ENCODE measurements at places on chromosomes 3 and 15.
A peak's percentile ranks its signal among the peaks of the same experiment; 100 is the strongest.

GRCh38 chr3:130604806-130605205, 87.8 kb downstream of the COL6A6 start:
- no peak for DNase-seq

- no peak for DNase-seq
These were observed 53.4 kb downstream of the SLC6A11 start for GRCh38 chr3:10869460-10869859.

DNA sequence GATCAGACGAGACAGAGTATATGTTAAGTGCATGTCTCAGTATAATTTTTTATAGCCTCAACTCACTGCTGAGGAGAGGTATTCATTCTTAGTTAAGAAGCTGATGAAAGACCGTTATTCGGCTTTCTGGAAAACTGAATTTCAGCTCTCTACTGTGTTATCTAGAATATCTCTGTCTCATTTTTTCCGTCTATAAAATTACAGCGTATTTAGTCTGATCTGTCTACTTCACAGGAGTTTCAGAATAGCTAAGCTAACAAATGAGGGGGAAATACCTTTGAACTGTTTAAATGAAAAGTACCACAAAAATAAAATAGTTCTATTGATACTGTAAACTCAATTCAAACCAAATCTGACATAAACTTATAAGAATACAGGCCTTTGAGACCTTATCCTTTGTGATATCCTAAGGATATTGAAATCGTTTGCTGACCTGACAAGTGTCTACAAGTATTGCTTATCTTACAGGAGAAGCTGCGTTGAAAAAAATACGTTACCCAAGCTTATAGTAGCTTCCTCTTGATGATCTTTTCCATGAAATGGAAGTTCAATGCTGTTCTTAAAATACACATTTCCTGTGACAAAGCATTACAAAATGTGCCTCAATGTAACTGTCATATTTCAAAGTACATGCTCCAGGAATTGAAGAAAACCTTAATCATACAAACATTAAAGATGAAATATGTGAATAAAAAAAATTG, 104.6 kb downstream of the IL1RAP start:
- DNase-seq, result peak; percentile 60

- DNase-seq, result no peak
These were observed 164.7 kb downstream of the VGLL3 start for GRCh38 chr3:86826292-86826691.

DNA sequence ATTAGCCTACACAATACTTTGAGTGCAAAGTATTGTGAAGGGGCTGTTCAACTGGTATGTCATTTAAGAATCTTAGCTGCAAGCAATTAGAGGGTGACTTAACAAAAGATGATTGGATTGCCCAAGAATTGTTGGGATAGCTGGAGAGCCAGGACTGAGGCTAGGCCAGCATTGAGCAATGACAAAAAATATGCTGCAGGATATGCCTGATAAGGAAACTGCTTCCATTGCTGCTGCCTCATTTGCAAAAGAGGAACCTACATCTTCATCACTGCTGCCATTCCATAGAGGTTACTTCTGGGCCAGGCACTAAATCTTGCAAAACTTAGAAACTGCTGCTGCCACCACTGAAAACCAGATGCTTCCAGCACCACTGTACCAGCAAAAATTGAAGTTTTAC, 108.0 kb upstream of the TBC1D5 start:
- peak; percentile 9 for DNase-seq

DNA sequence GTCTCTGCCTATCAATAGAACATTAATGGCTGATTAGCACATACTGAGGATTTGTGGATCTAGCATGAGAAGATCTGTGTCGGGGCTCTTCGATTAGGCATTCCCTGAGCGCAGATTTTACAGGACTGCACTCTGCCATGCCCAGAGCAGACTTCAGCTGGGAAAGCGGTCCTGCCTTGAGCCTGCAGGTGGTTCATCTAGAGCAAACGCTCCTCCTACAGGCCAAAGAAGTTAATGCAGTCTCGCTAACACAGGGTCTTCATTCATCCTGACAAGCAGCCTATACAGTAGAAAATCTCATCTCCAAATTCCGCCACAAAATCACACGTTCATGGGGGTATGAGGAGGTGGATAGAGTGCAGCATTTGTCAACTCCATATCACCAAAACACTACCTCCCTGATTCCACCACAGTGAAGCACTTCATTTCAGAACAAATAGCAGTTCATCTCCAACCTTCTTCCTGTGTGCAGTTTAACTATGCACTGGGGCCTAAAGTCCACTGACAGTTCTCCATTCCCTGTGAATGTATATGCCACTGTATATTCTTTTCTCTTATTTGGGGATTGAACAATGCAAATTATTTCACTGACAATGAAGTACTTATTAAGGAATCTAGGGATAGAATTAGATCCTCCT, 405.8 kb downstream of the IGSF11 start:
- peak; percentile 11 for DNase-seq

GRCh38 chr3:159273608-159274007, 471.8 kb downstream of the MFSD1 start:
- peak; percentile 25 for DNase-seq

DNA sequence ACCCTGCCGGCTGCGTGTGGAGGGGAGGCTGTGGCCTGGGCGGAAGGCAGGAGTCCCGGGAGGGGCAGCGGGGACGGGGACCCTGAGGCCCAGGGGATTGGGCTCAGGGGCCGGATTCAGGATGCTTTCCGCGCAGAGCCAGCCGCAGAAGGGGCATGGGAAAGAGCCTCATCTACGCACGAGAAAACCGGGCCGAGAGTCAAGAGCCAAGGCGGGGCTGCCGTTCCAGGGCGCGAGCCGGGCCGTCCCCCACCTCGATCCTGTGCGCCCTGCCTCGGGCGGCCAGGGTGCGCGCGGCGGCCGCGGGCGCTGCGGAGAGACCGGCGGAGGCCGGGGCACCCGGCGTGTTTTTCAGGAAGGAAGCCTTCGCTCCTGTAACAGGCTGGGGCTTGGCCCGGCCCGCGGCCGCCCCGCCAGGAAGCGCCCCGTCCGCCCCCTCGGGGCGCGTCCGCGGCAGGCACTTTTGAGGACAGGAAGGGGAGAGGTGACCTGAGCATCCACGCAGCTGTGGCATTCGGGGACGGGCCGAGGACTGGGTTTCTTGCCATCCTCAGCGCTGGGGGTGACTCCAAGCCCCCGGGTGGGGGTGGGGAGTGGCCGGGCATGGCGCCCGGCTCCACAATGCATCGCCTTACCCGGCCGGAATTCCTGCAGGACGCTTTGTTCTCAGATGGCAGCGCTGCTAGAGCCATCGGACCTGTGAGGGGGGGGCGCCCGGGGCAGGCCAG, 62.3 kb upstream of the GATA2 start:
- DNase-seq, result peak; percentile 67

DNA sequence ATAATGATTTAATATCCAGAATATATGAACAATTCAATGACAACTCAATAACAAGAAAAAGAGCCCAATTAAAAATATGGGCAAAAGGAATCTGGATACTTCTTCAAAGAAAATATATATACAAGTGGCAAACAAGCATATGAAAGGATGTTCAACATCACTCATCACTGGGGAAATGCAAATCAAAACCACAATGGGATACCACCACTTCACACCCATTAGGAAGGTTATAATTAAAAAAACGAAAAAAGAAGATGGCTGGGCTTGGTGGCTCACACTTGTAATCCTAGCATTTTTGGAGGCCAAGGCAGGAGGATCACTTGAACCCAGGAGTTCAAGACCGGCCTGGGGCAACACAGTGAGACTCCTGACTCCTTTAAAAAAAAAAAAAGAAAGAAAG, 4.1 kb downstream of the CCDC12 start:
- no peak for DNase-seq

GRCh38 chr3:122030381-122031122, 8.5 kb upstream of the ILDR1 start:
- peak; percentile 56 for DNase-seq

DNA sequence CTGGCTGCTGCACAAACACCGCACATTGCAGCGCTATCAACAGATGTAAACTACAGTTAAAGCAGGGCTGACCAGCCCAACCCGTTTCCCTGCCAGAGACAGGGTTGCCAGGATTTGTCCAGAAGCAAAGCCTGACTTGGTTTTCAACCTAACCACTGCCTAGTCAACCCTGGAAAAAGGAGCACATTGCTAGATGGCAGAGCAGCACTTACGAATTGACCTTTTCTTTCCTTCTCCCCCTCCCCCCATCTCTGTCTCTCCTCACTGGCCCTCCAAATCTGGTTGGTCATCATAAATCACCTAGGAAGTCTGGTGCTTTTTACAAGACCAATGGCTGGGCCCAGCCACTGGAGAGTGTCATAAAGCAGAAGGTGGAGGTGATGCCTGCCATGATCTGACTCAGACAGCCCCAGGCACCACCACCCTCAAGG, 51.3 kb downstream of the ABCC5 start:
- no peak for DNase-seq

GRCh38 chr15:73930371-73930770, 4.1 kb downstream of the LOXL1 start:
- DNase-seq, result no peak

GRCh38 chr3:13188975-13189374, 115.7 kb upstream of the IQSEC1 start:
- no peak for DNase-seq

GRCh38 chr15:81751816-81752545, 293.8 kb downstream of the MEX3B start:
- no peak for DNase-seq

- no peak for DNase-seq
These were observed 30.3 kb downstream of the PPP1R2 start for GRCh38 chr3:195512798-195513345.

DNA sequence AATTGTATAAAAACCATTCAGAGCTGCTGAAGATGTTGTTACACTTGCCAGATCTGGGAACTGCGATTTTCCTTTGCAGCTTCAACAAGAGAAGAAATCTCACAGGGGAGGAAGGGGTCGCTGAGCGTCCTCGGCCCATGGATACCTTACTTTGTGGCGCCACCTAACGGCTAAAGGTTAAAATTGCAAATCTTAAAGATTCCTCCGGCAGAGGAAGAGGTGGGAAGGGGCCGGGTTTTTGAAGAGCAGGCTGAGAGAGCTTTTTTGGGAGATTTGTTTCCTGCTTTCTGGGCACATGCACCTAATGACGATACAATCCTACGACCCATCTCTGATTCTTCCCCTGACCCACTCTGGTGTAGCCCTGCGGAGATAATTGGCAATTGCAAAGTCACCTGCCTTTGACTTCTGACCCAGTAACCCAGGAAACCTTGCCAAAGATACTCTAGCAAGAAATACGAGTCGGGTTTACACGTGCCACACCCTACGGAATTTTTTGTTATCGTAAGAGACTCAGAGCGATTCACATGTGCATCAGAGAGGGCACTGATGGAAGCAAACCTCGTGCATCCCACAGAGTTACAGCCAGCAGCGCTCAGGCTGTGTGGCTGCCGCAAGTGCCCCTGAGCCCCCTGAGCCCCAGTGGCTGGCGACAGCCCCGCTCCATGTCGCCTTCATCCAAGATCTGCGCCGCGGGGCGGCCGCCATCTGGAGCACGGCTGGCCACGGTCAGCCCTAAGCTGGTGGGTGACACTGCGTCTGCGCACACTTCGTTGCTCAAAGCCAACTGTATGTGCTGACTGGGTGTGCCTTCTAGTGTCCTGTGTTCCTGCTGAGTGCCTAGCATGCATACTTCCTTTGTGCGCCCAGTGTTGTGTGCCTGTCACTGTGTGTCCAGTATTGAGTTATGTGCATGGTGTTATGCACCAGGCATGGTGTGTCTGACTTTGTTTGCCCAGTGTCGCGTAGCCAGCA, 55.2 kb upstream of the CHRNA7 start:
- DNase-seq, result peak; percentile 46

GRCh38 chr15:96564546-96564945, 234.0 kb downstream of the NR2F2 start:
- DNase-seq, result no peak

DNA sequence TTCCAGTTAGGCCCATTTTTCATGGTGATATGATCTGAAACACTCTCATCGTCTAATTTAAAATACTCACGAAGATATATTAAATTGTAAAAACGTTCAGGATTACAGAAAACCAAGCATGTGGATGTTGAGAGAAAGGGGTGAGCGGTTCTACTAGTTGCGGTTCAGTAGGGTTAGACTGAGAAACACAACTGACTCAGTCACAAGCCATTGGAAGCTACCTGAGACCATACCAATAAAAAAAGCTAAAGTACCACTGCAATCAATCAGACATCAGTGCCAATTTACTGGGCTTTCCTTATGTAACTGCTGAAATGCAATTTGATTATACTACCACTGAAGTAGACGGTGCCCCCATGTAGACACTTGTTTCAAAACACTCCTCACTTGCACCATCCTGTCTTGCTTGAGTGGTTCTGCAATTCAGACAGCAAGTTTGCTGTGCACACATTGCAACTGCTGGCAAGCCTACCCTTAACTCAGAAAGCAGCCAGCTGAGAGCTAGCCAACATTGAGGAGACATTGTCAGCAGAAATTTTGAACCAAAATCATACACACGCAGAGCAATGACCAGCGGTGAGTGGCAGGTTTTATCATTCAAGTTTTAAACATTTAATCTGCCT, 368.7 kb upstream of the ARHGEF26 start:
- DNase-seq, result no peak

All from suppressor macrophage treated with lipopolysaccharide for 1 hour (primary cell).